GM03348 (cell line): ENCODE measurements at places on chromosomes 7 and 10.

GRCh38 chr7:118689403-118689802 lies 464.9 kb downstream of the ANKRD7 start:
- DNase-seq = no peak

DNA sequence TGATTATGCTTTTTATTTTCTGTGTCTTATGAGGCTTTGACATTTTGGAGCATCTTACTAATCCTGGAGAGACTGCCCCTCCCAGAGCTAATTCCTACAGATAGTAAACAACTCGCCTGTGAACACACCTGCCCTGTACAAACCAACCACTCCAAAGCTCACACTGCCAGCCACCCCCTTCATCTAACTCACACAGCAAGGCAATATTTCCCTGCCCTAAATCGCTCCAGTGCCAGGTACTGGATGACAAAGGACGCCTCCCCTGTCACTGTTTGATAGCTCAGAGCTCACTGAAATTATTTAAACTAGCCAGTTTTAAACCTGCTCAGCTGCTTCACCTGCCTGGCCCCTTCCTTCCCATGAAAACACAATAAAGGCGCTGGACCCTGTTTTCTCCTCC lies 535.1 kb upstream of the CELF2 start:
- no peak for DNase-seq

DNA sequence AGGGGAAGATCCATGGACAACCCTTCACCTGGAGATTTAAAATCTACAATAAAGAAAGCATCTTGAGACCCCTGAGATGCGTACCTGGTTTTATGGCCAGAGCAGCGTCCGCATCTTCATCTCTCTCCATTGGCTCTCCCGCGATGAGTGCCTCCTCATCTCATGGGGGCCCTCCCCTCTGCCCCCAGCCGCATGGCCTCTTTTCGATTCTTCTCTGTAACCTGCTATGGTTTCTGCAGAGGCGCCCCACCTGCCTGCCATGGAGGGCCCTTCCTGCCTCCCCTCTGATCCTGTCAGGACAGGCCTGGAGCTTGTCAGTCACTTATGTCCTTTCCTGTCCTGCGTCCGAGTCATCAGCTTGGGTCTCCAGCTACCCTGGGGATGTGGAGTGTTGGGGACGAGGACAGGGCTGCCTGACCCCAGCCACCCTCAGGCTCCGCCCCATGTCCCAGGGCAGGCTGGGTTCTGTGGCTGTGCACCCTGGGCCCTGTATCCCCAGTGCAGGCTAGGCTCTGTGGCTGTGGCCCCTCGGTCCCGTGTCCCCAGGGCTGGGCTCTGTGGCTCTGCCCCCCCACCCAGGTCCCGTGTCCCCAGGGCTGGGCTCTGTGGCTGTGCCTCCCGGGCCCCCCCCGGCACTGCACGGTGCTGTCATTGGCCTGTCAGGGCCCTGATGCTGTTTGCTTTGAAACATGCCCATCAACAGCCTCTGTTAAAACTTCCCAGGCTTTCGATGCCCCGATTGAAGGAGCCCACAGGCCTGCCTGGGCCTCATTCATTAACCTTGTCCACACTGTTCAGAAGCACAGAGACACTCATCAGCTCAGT lies 99.8 kb downstream of the WDR37 start:
- no peak for DNase-seq

DNA sequence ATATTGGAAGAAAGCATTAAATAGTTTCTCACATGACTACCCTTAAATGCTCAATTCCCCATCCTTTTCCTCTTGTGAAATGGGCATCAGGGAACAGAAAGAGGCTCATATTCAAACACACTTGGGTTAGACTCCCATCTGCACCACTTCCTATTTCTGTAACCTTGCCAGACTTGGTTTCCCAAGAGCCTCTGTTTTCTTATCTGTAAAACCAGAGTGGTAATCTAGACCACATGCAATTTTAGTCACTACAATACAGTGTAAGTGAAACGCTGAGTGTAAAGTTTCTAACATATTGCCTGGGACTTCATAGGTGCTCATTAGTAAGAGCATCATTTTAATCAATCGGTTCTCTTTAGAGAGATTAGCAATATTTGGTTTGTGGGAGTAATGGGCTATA lies 136.3 kb downstream of the SORCS1 start:
- DNase-seq = no peak

DNA sequence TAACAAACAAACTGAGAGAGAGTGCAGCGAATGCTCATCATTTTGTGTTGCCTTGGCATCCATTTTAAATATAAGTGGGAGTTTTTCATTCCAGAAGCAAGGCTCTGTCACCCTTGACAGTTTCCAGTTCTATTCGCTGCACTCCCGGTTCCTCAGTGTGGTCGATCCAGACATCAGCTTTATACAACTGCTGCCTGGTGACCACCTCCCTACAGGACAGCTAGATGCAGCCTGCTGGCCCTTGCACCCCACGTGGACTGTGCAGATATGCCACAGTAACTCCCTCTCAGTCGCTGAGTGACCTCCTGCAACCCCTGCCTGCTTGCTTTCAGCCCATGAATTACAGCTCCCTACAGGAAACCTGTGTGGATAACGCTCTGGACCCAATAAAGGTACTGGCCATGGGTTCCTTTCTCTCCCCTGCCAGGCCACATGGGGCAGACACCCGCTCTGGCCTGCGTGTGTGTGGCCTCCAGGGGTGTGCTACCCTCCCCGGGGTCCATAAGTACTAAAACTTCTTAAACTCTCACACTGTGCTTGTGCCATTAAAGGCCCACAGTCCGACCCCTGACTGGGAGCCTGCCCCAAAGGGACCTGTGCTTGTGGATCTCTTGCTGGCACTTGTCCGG lies 23.6 kb downstream of the BEND7 start:
- DNase-seq = no peak

GRCh38 chr10:122308417-122309141 lies 37.5 kb downstream of the BTBD16 start:
- DNase-seq = peak; percentile 23

DNA sequence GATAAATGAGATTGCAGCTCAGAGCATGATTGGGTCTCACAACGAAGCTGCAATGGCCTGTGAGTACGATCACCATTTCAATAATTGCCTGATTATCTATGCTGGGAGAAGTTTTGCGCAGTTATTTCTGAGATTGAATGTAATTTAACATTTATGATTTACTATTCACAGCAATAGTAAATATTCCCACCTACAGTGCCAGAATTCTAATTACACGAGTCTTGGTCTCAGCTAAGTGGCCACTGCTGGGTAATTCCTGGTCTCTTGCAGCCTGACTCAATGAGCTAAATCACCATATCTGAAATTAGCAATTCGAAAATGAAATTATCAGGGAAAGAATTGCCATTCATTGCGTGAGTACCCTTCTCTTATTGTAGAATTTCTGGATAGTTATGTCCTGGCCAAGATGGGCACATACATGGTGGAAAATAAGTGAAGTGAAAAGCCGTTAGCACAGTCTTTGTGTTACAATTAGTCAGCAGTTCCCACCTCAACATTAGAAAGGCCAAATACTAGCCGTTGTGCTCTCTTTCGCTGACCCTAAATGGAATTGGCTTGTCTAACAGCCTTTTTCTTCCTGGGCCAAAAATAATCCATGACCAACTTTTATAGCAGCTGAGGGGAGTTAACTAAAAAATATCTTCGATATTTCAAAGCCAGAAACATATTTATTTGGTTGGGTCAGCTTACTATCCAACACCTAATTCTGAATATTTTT lies 681.0 kb upstream of the C7orf33 start:
- DNase-seq = no peak

GRCh38 chr7:48035301-48035966 lies at the start of gene C7orf57:
Gene C7orf57 (plus strand): TSS chr7:48035543. CDS start chr7:48036309, 766 bp downstream.
- DNase-seq = peak; percentile 99

DNA sequence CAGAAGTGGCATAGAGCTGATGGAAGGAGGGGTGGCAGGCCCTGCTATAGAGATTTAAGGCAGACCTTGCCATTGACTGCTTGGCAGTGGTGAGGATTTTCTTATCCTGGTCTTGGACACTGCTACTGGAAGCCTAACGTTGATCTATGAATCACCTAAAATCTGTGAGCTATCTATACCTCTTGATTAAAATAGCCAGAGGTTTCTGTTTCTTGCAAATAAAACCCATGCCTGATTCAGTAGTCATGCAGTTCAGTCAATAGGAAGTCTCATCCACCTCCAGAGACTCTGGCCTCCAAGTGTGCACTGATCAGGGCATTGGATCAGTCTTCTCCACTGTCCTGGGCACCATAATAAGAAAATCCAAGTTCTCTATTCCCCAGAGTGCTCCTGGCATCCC lies 286.5 kb downstream of the PTEN start:
- peak; percentile 9 for DNase-seq

- no peak for DNase-seq
Observed at GRCh38 chr7:43085017-43085416, 27.4 kb upstream of the HECW1 start.

- DNase-seq = no peak
Observed at GRCh38 chr10:43940898-43941837, 292.5 kb upstream of the ZNF32 start.

- DNase-seq = no peak
Observed at GRCh38 chr7:55481155-55481554, 91.1 kb downstream of the VOPP1 start.

DNA sequence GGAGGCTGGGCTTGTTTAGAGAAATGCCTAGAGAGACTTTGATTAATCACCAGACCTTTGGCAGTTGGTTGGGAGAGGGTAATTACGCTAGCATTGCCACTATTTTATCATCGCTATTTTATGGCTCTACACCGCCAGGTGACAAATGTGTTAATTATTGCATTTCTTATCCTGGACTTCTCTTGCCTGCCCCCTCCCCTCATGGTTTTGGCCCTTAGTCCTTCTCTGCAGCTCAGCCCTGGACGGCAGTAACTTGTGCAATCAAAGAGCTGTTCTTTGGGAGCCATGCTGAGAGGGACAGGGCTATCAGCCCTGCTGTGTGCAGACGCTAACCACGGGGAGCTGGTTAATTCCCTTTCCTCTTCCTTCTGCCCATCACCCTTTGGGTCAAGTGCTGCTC lies 585.0 kb downstream of the AUTS2 start:
- DNase-seq = no peak

GRCh38 chr10:120735773-120736371 lies 115.3 kb upstream of the WDR11 start:
- peak; percentile 26 for DNase-seq

GRCh38 chr10:1158066-1158465 lies 101.9 kb downstream of the WDR37 start:
- DNase-seq = no peak

DNA sequence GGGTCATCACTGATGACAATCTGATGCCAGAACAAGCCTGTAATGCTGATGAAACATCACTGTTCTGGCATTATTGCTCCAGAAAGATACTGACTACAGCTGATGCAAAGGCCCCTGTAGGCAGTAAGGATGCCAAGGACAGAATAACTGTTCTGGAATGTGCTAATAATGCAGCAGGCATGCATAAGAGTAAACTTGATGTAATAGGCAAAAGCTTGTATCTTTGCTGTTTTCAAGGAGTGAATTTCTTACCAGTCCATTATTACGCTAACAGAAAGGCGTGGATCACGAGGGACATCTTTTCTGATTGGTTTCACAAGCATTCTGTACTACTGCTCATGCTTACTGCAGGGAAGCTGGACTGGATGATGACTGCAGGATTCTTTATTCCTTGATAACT lies 18.7 kb downstream of the LCOR start:
- peak; percentile 86 for DNase-seq

DNA sequence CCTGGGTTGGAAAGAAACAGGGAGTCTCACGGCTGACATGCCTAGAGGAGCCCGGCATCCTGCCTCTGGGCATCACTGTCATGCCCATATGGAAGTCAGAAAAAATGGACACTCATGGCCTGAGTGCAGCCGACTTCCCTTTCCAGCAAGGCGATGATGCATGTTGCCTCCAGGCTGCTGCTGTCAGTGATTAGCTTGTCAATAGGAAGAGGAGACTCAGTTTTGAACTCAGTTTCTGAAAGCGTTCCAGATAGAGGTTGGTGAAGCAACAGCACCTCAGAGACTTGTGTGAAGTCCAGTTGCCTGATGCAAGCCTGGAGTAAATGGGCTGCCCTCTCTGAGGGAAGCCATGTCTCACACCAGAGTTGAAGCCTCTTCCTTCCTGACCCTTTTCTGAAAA lies 148.4 kb downstream of the TPST1 start:
- DNase-seq = no peak

GRCh38 chr10:50607356-50607925 lies 16.3 kb downstream of the SGMS1 start:
- no peak for DNase-seq

DNA sequence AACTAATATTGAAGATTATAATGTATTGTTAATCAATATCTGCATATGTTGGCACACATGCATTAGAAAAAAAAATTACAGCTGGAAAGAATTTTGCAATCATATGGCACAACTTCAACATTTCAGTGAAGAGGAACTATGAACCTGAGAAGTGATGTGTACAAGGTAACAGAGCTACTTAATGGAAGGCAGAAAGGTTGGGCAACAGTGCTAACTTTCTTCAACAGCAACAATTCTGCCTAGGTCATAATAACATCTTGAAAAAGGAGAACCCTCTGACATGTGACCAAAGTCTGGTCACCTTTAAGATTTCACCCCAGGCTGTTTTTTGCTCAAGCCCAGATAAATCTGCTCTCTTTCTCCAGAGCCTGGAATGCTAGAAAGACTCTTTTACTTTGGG lies 47.9 kb upstream of the SKAP2 start:
- DNase-seq = no peak

DNA sequence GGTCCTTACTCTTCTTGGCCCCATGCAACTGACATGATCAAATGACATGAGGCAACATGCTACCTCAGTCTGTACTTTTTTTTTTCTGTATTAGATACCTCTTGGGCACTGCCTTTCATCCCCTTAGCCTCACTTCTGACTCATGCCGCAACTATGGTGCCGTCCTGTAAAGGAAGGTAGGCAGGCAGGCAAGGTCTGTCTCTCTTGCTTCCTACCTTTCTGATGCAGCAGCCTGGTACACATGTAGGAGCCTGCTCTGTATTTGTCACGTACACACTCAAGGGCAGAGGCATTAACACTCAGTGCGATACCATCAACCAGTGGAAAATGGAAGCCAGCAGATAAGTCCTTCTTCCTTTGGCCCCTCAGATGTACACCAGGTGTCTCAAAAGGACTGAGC lies 146.7 kb downstream of the ATE1 start:
- DNase-seq = no peak

GRCh38 chr7:85081392-85081791 lies 105.5 kb downstream of the SEMA3D start:
- DNase-seq = no peak

GRCh38 chr7:148505645-148506375 lies 84.8 kb upstream of the C7orf33 start:
- no peak for DNase-seq

- DNase-seq = peak; percentile 44
Observed at GRCh38 chr7:55140221-55140940, 121.6 kb downstream of the EGFR start.

DNA sequence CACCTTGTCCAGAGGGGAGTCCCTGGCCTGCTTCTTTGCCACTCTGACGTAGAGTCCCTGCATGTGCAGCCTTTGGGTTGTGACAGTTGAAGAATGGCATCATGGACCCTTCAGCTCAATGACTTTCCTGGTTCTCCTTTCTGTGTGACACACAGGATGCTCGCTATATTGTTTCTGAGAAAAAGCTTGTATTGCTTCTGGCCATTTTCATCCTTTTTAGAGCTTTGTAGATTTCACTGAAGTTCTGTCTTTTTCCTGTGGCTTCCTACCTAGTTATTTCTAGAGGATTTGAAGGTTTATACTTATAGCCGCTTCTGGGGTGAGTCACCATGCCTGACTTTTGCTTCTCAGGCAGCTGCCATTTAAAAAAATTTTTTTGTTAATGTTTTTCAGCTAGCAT lies 27.0 kb downstream of the SND1 start:
- DNase-seq = no peak

GRCh38 chr7:132933072-132933458 lies 148.8 kb downstream of the CHCHD3 start:
- peak; percentile 14 for DNase-seq

GRCh38 chr10:83037653-83038052 lies 1101.7 kb upstream of the GHITM start:
- no peak for DNase-seq
